ENCODE measurements at places on chromosomes 6 and 20.

GRCh38 chr20:41469868-41470267, 103.2 kb upstream of the EMILIN3 start:
- no peak for DNase-seq

DNA sequence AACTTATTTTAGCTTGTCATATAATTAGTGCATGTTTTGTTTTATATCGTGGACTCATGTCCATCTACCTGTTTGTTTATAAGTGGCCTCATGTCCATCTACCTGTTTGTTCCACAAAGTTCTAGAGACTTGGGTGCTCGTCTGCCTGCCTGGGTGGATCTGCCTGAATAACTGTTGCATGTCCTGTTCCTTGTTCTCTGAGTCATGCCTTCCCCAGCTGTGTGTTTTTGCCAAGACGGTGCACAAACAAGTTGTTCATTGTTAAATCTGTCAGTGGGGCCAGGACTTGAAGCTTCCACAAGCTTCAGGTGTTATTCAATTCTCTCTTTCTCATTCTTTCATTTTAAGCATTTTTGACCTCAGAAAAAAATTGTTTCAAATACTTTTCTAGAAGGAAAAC, 358.0 kb upstream of the CITED2 start:
- DNase-seq: peak; percentile 89

GRCh38 chr6:16243055-16243454, 4.7 kb downstream of the GMPR start:
- DNase-seq: peak; percentile 78

DNA sequence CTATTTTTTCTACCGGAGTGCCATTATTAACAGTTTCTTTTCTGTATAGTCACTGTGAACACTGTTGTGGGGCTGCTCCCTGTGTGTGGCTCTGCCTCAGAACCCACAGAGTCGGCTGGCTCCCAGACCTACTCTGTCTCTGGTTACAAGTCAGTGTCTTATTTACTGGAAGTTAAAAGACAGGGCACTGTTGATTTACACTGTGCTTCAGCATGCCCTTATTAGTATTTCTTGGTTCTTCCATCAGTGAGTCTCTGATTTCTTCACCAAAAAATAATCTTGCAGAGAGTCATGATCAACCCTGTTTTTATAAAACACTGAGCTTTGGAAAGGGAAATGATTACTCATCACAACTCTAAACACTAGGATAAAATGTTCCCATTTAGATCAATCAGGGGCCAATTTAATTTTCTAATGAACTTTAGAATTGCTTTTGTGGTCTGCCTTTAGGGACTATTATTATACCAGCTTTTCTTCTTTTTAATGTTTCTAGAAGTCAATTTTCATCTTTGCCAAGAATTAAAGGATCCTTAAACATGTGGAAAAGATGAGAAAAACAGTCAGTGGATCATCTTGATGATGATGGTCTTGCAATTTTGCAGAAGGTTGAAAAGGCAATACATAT, 92.6 kb downstream of the UTRN start:
- DNase-seq: peak; percentile 34

GRCh38 chr20:37741055-37741454, 47.2 kb downstream of the CTNNBL1 start:
- peak; percentile 71 for DNase-seq

- DNase-seq: no peak
Measured at GRCh38 chr20:24157213-24157612, 168.6 kb upstream of the GGTLC1 start.

DNA sequence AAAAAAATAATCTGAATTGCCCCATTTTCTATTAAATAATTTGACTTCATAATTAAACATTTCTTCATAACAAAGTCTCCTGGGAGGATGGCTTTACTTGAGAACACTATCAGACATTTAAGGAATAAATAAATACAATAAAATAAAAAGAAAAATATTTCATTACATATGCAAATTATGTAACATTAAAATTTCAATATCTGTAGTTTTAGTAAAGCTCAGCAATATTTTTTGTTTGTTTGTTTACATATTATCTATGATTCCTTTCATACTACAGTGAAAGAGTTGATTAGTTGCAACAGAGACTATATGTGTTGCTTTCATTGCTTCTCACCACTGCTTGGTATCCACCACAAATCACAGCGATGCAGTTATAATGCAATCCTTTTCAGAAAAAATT, 474.9 kb upstream of the GJE1 start:
- no peak for DNase-seq

DNA sequence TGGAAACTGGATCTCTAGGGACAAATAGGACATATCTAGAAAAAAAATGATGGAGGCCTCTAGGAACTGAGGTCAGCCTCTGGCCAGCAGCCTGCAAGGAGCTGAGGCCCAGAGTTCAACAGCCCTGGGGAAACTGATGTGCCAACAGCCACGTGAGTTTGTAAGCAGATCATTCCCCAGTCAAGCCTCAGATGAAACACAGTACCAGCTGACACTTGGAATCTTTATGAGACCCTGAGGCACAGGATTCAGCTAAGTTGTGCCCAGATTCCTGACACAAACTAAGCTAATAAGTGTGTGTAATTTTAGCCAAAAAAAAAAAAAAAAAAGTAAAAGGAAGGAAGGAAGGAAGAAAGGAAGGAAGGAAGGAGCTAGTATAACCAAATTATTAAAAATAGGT, 1059.8 kb upstream of the MAP3K7 start:
- DNase-seq: no peak

- DNase-seq: no peak
Measured at GRCh38 chr20:44354979-44355497, 461 bp upstream of the HNF4A start.

GRCh38 chr6:4021854-4022695, 56.9 kb downstream of the FAM217A start:
- peak; percentile 22 for DNase-seq

- peak; percentile 16 for DNase-seq
Measured at GRCh38 chr6:7579851-7580250, 10.1 kb upstream of the SNRNP48 start.

- DNase-seq: peak; percentile 71
Measured at GRCh38 chr6:158818581-158819212, 471 bp downstream of the EZR start.

GRCh38 chr20:21344206-21344900, 41.2 kb downstream of the XRN2 start:
- no peak for DNase-seq

DNA sequence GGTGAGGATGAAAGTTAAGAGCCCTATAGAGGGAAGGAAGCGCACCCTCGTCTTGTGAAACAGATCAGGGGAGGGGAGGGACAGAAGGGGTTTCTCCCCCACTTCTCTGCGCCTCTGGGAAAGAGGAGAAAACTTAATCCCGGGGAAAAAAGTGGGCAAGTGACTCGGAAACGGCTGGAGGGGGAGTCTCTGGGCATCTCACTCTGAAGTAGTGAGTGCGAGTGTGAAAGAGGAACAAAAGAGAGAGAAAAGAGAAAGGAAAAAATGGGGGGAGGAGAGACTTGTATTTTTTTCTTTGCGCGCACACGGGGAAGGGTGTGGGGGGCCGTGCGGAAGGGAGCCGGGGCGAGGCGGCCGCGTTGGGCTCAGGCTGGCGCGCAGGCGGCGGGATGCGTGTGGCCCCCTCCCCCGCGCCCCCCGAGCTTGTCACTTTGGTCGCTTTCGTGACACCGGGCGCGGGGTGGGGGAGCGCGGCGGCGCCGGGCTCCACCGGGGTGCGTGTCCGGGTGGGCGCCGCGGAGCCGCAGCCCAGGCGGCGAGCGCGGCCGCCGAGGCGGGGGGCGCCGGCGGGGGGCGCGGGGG, 454 bp downstream of the L3MBTL3 start:
- DNase-seq: peak; percentile 15

DNA sequence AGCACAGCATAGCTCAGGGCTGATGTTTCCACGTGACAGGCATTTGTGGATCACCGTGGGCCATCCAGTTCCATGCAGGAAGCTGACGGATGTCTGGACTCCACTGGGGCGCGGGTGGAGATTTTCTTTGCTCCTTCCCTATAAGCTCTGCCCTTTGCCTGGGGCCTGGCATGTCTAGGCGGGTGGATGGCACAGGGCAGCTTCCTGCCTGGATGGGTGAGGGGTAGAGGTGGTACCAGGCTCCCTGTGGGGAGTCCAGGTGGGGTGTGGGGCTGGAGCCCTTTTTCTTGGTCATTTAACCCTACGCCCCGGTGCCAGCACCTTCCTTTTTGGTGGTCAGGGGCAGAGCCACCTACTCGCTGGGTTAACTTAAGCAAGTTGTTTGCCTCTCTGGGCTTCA, 10.4 kb downstream of the FAM110A start:
- peak; percentile 77 for DNase-seq

- no peak for DNase-seq
Measured at GRCh38 chr6:152117156-152118133, 310.0 kb downstream of the ESR1 start.

DNA sequence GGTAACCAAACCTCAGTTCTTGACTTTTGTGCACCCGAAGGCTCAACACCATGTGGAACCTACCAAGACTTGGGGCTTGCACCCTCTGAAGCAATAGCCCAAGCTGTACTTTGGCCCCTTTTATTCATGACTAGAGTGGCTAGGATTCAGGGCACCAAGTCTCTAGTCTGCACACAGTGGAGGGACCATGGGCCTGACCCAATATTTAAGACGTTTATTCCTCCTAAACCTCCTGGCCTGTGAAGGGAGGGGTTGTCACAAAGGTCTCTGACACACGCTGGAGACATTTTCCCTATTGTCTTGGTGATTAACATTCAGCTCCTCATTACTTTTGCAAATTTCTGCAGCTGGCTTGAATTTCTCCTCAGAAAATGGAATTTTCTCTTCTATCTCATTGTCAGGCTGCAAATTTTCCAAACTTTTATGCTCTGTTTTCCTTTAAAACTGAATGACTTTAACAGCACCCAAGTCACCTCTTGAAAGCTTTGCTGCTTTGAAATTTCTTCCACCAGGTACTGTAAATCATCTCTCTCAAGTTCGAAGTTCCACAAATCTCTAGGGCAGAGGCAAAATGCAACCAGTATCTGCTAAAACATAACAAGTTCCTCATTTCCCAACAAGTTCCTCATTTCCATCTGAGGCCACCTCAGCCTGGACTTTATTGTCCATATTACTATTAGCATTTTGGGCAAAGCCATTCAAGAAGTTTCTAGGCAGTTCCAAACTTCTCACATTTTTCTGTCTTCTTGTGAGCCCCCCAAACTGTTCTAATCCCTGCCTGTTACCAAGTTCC, 481.4 kb upstream of the BTBD3 start:
- DNase-seq: no peak

DNA sequence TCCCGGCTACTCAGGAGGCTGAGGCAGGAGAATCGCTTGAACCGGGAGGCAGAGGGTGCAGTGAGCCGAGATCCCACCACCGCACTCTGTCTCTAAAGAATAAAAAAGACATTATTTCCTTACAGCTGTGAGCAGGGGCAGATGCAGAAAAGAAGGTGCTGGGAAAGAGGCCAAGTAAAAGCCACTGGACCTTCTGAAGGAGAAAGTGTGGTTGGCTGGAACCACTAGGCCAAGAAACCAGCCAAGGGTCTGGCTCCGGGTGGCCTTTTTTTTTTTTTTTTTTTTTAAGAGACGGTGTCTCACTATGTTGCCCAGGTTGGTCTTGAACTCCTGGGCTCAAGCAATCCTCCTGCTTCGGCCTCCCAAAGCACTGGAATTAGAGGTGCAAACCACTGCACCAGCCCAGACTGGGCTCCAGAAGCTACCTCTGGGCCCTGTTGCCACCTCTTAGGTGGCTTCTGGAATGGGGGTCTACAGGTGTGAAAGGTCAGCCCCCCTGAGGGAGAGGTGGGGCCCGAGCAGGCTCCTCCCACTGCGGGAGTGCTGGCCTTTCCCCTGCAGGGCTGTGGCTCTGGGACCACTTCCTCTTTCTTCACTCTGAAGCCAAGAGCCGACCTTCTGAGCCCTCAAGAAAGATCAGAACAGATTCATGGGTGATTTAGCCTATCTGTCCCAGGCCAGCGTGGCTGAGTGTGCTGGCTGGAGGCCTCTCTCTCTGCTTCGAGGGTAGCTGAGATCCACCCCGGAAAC, at the start of gene FGD2:
Gene FGD2, plus strand, starts transcription at position 595 of the 750 bp plus-strand sequence. CDS start 163 bp downstream, outside the sequence.
- no peak for DNase-seq

DNA sequence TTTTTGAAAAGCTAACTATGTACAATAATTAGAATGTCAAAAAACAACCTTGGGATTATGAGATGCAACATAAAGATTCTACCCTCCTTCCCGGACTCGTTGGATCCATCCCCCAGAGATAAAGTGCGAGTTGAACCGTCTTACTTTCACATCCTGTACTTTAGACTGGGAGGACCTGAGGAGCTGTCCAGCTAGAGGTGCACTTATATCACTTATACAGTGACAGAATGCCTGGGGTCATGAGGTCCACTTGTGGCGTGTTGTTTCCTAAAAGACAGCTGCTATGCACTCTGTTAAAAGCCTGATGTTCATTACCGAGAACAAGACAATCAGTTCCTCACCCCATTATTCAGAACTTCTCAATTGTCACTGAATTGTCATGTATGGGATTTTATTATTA, 2.1 kb downstream of the CDS2 start:
- DNase-seq: no peak

DNA sequence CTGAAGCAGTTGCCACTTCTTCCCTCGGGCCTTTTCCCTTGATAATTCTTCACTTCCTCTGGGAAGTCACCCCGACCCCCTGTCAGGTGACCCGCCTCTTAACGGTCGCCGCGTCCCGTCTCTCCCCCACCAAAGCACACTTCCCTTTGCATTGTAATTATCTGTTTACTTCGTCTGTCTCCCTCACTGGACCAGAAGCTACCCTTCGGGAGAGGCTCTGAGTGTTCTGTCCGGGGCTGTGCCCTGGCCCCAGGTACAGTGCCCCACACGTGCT, 771 bp upstream of the SNAI1 start:
- DNase-seq: no peak

DNA sequence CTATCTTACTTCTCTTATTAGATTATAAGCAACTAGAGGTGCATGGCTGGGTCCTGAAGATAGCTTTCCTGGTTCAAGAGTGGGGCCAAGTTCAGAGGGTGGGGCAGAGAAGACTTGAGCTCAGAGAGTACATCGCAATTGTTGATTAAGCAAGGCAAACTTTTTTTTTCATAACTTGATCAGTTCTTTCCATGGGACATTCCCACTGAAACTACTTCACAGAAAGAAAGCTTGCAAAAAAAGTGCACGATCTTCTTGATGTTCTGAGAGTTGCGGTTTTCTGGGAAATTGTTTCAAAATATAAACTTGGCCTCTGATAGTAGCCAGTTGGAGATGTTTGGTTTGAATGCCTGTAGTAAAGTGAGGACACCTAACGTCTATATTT, 100.9 kb downstream of the ZDHHC14 start:
- no peak for DNase-seq

GRCh38 chr20:34328928-34329677, 25.9 kb upstream of the AHCY start:
- no peak for DNase-seq

DNA sequence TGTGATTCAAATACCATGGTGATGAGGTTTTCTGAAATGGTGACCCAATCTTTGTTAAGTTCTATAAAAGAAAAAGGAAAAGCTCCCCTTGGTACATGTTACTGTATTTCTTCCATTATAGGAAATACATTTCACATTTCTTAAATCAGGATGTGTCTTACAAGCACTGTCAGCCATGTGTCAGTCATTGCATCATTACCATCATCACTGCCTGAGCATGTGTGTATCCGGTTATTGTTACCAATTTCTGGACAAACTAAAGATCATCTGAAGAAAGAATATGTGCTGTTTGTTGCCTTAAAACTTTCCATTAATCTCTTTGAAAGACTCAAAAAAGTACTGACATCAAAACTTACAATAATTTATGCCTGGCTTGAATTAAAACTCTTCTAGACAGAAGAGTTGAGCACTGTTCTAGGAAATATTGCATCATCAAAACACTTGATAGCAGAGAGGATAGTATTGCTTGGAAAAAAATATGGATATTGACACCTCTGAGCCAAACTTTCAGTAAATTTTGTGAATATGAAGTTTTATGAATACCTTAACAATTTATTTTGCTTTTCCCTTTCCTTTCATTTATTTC, 7.1 kb upstream of the TSPYL1 start:
- DNase-seq: peak; percentile 75
